ENCODE measurements at places on chromosomes 5 and 9. TPM values are rescaled to one million over a fixed set of nuclear protein-coding genes. Genes with fewer than 3 reads are reported as not detected.
A peak's percentile ranks its signal among the peaks of the same experiment; 100 is the strongest.

INSYN2B gene
- total RNA-seq, result not detected

ELAVL2 gene
- total RNA-seq, result not detected

DNA sequence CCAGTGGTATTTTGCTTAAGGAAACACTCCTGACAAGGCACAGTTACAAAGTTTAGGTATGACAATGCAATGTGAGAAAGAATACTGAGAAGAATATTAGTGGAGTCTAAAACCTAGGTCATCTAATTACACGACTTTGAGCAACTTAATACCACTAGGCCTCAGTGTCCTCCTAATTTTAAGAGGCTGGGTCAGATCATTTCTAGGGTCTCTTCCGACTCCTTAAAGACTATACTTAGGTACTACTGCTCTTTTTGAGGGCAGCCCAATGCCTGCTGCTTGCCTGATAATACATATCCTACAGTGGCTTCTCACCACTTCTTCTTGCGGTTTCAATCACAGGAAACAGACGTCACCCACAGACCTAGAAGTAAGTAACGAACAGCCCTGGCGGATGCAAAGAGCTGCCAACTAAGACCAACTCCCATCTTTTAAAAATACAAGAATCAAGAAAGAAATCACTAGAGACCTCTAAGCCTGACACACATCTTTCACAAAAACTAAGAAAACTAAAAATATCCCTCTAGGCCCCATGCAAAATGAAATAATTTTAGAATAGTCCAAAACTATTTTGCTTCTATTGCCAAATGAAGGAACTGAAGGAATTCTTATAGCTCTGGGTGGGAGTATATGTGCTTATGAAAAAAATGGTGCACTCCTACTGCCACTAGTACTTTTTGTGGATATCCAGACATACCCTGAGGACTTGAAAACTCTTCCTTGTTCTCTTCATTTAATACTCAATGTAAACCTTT, 13.1 kb downstream of the DIAPH1 start:
- H3K27me3 ChIP-seq, result no peaks in the 10 kb centered on the region
- no peaks in the 10 kb centered on the region for H3K36me3 ChIP-seq
- peak overlapping the region; percentile 66 for H3K4me3 ChIP-seq
- H3K4me1 ChIP-seq, result peaks cover 91% of the 10 kb centered on the region
- H3K27ac ChIP-seq, result peak overlapping the region; percentile 90

- H3K36me3 ChIP-seq, result no peaks in the 10 kb centered on the region
- no peak overlapping the region for H3K27ac ChIP-seq
- peaks cover 8% of the 10 kb centered on the region for H3K4me1 ChIP-seq
- no peak for DNase-seq
Measured at GRCh38 chr9:124820698-124821623, 32.3 kb upstream of the WDR38 start.

- H3K36me3 ChIP-seq, result peaks cover 17% of the 10 kb centered on the region
- peak; percentile 56 for DNase-seq
- peak overlapping the region; percentile 44 for H3K4me3 ChIP-seq
- H3K27me3 ChIP-seq, result no peaks in the 10 kb centered on the region
- H3K27ac ChIP-seq, result peak overlapping the region; percentile 3
Measured at GRCh38 chr9:3385871-3386270, 139.9 kb downstream of the RFX3 start.
